ENCODE measurements at places on chromosomes 4 and X. TPM values are rescaled to one million over a fixed set of nuclear protein-coding genes. Genes with fewer than 3 reads are reported as not detected.

DNA sequence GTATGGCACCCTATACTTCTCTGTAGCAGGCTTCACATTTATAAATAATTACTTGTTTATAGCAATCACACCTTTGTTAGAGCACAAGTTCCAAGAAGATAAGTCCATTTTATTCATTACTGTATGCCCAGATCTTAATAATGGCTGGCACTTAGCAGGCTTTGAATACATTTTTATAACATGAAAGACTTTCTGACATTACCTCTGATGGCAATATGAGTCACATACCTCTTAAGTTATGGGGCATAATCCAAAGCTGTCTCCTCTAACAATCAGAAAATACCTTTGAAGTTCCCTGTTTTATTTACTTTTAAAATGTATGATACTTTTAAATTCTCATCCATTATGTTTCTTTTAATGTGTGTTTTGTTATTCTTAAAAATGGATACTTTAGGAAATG lies 12.2 kb downstream of the SCRG1 start:
- no peak for DNase-seq

Gene WDR17
- 2.0 TPM for total RNA-seq

GRCh38 chr4:163484906-163485305 lies 9.6 kb upstream of the TMA16 start:
- DNase-seq = no peak

Gene SMIM31
- total RNA-seq = not detected

- DNase-seq = no peak
Observed at GRCh38 chr4:142559986-142560385, 286.1 kb downstream of the INPP4B start.

DNA sequence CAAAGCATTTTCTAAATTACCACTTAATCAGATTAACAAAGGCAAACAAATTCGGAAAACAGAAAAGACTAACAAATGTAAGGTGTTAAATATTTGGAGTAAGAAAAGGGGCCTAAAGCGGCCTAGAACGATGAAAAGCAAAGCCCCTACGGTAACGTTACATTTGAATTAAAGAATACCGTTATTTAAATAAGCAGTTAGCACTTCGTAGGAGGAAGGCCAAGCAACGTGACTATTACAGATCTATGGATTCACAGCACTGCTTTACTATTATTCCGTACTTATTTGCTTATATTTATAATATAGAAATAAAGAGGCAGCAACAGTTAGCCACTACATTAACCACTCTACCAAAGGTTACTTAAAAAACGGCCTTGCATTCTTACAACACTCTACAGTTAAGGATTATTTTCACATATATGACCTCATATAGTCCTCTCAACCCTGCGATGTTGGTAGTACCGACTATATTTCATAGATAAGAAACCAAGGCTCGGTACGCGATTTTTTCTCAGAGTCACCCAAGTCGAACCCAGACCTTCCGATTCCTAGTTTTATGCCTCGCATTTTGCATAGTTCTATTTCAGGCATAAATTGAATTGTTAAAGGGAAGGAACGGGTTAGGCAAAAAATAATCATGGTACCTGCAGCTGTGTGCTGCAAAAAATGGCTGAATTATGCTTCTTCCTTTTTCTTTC lies 2.9 kb downstream of the KLHL15 start:
- no peak for DNase-seq

- DNase-seq = no peak
Observed at GRCh38 chr4:140834839-140835495, 78.8 kb upstream of the TBC1D9 start.

Gene VEGFD
- total RNA-seq = not detected

Gene MAOB
- total RNA-seq = not detected

Gene HTRA3
- 0.08 TPM for total RNA-seq

GRCh38 chrX:17854069-17854468 lies 7.0 kb downstream of the RAI2 start:
- no peak for DNase-seq

GRCh38 chrX:39839371-39839770 lies 258.4 kb downstream of the BCOR start:
- no peak for DNase-seq

Gene GAB3
- total RNA-seq = 2.0 TPM

DNA sequence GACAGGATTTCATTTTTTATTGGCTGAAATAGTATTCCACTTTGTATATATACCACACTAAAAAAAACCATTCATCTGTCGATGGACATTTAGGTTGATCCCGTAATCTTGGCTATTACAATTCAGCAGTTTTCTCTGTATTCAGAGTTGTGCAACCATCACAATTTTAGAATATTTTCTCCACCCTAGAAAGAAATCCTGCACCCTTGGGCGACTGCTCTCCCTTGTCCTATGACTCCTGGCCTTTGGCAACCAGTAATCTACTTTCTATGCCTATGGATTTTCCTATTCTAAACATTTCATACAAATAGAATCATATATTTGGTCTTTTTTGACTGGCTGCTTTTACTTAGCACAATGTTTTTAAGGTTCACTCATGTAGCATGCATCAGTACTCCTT lies 84.7 kb downstream of the NCAPG start:
- DNase-seq = no peak

Gene DCAF4L1
- total RNA-seq = 0.16 TPM

DNA sequence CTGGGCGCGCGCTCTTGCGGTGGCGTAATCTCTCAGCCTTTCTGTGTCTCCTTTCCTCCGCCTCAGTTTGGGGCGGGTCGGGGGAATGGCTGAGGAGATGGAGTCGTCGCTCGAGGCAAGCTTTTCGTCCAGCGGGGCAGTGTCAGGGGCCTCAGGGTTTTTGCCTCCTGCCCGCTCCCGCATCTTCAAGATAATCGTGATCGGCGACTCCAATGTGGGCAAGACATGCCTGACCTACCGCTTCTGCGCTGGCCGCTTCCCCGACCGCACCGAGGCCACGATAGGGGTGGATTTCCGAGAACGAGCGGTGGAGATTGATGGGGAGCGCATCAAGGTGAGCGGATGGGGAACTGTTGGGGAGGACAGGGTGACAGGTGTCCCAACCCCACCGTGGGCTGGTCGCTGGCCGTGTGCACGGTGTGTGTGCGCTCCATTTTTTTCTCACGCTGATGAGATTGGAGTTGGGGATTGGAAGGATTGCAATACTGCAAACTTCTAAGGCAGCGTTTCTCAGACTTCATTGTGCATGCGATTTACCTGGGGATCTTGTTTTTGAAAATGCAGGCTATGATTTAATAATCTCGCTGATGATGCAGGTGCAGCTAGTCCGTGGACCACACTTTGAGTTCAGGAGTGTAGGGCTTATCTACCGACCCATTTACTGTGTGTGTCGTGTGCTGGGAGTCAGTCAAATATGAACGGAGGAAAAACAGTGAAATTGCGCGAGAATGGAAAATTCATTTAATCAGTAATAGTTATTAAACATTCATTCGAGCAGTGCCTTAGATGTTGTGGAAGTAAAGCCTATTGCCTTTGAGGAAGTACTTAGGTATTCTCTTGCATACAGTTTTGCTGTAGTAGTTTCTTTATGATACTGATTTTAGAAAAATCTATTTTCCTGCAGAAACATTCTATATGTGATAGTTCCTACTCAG lies at the start of gene RAB33B:
Gene RAB33B, plus strand, starts transcription at position 11 of the 935 bp plus-strand sequence. Its CDS starts 75 bp downstream, at position 86.
- DNase-seq = no peak

Gene HSFX1
- total RNA-seq = 0.35 TPM

GRCh38 chr4:80322716-80323115 lies 12.8 kb upstream of the CFAP299 start:
- DNase-seq = no peak

- DNase-seq = no peak
Observed at GRCh38 chr4:38015886-38016515, 55.8 kb downstream of the PTTG2 start.

Gene NOX1
- total RNA-seq = not detected

DNA sequence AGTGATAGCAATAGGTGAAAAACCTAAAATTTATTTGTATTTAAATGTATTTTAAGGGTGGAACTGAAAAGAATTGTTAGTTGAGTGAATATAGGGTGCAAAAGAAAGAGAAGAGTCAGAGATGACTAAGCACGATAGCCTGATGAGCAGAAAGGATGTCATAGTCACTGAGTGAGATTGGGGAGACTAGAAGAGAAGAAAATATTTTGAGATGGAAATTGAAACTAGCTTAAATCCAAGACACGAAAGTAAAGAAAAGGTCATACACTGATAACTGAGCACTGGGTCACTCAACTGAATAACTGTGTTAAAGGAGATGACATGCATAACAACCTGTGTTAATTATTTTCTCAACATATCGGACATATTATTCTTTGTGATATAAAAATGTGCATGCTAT lies 55.5 kb downstream of the SPANXN4 start:
- DNase-seq = no peak

Gene ZDHHC15
- 0.05 TPM for total RNA-seq

DNA sequence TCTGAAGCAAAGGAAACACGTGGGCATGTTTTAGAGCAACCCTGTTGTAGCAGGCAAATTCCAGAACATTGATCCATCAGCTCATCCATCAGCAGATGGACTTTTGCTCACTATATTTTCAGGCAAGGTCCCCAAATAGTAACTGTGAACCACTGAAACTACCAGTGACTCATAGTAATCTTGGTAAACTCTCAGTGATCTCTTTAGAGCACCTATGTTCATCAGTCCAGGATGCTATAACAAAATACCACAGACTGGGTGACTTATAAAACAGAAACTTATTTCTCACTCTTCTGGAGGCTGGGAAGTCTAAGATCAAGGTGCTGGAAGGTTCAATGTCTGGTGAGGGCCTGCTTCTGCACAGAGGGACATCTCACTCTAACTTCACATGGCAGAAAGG lies 28.9 kb upstream of the BTC start:
- DNase-seq = no peak

- no peak for DNase-seq
Observed at GRCh38 chr4:108988464-108989195, 225.8 kb upstream of the ETNPPL start.

- no peak for DNase-seq
Observed at GRCh38 chrX:75623535-75623934, 100.7 kb upstream of the ZDHHC15 start.

GRCh38 chrX:153800746-153801145 lies 6.3 kb downstream of the SSR4 start:
- DNase-seq = no peak

GRCh38 chr4:70844180-70844579 lies 4.5 kb upstream of the GRSF1 start:
- peak; percentile 45 for DNase-seq

- DNase-seq = no peak
Observed at GRCh38 chr4:131441004-131441688, 1707.9 kb upstream of the PCDH10 start.

GRCh38 chr4:104772849-104773248 lies 278.2 kb upstream of the CXXC4 start:
- no peak for DNase-seq

- no peak for DNase-seq
Observed at GRCh38 chr4:145805490-145805889, 125.5 kb downstream of the C4orf51 start.

Gene DUSP21
- not detected for total RNA-seq

DNA sequence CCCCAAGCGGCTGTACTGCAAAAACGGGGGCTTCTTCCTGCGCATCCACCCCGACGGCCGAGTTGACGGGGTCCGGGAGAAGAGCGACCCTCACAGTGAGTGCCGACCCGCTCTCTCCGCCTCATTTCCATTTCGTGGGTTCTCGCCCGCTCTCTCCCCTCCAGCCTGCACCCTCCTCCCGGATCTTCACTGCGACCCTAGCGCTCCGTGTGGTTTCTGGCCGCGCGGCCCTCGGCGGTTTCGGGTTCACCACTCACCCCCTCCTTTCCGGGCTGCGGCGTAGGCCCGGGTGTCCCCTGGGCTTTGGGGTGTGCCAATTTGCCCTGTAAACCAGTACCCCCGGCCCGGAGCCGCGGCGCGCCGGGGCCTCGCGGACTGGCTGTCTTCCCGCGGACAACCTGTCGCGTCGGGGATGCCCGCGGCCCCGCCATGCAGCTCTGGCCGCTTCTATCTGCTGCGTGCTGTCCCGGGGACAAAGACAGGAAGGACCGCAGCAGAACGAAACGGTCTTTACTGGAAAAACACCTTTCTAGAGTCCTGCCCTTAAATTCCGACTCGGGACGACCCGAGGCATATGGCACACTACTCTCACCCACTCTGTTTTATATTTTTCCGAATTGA lies 737 bp downstream of the FGF2 start:
- peak; percentile 8 for DNase-seq

DNA sequence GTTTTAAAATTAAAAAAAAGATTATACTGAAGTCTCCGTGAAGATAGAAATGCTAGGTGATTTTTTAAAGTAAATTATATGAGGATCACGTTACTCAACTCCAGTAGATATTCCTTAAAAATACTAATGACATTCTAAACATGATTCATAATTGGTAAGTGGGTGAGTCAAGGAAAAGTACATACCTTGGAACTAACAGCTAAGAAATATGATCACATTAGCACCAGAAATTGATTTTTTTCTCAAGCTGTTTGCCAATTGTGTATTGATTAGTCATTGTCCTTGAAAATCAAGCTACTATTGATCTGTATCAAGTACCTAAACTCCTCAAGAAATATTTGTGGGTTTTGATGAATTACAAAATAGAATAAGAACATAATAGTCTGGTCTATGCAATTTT lies 362.6 kb upstream of the PPP1R2C start:
- no peak for DNase-seq

DNA sequence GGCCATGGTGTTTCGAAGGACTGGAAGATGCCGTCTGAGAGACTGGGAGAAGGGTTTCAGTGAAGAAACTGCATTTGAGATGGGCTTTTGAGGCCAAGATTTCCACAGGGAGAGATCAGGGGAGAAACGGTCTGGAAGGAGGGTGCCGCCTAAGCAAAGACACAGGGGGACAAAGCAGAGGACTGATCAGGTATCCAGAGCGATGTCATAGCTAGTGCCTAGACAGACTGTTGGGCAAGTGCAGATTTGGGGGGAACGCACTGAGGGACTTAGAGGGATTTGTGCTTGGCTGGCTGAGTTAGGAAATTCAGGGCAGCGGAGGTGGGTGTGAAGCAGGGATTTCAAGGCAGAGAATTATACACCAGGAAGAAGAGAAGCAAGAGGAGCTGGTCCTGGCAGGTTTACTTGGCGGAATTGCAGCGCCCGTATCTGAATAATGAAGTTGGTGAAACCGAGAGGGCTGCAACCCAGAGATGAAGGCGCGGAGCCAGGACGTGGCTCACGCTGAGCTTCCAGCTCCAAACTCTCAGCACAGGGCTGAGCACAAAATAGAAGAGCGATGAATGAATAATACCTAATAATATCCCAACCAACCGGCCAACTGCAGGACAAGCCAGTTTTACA lies 106.9 kb downstream of the MAML3 start:
- DNase-seq = no peak

DNA sequence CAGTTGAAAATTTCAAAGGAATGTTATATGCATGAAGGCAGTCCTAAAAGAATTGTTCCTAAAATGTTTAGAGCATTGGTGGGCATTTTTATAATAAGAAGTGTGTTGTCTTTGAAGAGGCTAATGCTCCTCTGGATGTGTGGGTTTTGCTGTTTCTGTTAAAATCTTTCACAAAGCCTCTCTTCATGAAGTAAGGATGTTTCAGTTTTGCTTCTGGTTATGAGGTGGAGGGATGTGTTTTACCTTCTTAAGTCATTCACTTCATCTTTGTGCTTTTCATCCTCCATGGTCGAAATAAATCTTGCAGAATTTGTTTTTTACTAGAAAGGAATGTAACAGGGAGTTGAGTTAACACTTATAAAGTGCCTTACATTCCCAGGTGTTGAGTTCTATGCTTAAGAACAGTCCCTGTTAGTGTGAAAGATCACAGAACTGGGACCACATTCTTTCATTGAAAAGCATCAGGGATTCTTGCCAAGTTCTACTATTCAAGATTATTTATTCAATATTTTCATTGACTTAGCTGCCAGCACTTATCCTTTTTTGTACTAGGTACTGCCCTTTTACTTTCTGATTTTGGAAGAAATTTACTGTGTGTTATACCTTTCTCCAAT lies 21.1 kb downstream of the FHIP1A start:
- DNase-seq = no peak

All from GM12878 (cell line).